ENCODE measurements at places on chromosomes 5 and 9. TPM values are rescaled to one million over a fixed set of nuclear protein-coding genes. Genes with fewer than 3 reads are reported as not detected.

Gene TCF7
- 4.6 TPM for total RNA-seq

DNA sequence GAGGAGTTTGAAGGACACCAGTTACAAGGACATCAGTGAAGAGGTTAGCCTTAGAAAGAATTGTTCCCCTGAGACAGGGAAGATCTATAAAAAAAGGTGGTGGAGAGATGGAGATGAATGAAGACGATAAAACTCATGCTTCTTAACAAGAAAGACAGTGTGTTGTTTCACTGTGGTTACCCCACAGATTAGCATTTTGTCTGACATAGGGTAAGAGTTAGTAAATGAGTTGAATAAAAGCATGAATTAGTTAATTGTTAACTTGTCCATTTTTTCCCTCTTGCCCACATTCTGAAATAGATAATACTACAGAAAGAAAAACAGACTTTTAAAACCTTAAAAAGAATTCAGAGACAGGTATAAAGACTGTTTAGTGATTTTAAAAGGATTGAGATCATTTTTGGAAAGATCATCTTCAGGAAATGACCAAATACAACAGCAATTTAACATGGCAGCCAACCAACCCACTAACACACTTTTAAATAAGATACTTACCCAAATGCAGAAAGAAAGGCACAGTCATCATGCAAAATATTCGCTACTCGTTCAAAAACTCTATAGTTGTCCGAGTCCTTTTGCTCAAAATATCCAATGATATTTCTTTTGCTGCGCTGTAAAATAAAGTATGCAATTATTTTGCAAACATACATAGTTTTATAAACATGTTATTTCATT is 78.5 kb downstream of the ERP44 start:
- ATAC-seq, result no peak

DNA sequence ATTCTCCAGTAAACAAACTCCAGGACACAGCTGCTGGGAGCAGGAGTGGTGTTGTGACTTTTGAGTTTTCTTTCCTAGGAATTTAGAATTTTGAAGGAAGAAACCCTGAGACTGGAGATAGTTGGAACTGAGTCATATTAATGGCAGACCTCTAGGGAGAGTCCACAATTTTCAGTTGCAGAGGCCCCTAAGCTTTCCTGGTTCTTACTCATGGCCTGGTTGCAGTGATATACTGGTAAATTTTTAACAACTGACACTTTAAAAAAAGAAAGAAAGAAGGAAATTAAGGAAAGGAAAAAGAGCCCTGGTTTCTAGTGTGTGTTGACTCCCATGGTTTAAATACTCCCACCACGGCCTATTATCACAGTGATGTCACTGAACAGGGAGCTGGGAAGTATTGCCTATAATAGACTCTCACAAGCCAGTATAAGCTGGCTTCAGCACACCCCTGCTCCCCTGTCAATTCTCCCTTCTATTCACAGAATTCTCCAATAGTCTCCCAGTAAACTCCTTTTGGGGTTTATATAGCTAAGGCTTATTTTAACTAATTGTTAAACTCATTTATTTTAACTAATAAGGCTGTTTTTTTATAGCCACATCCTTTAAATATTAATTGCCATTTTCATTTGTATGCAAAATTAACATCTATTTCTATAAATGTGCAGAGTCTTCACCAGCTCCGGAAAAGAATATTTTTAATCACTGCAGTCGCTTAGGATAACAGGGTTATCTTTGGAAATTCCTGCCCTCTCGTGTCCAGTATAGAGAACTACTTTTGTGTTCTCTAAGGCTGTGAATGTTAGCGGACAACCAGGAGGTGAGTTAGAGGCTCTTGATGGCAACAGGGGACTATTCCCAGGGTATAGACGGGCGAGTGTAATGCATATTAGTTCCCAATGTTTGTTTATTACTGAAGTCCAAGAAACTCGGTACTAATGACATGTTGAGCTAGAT is 59.7 kb downstream of the GGTA1 start:
- no peak for ATAC-seq

Gene RIOK2
- 14.7 TPM for total RNA-seq

Gene PLPPR1
- 0.32 TPM for total RNA-seq

DNA sequence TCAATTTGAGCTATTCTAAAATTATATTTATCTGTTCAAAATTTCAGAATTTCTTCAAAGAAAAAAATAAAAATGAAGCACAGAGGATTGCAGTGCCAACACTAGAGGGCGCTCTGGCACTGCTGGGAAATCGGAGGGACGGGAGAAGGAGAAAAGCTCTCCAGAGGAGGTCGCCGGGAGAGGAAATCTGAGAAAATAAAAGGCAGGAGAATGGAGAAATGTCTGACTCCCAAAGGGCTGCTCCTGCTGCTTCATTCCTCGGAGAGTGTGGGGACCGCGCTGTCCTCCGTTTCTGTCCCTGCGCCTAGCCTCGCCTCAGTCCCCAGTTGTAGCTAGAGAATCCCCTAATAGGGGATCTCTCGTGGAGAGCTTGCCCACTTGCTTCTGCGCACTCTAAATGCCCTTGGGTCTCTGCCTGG is 40.0 kb upstream of the ARSB start:
- ATAC-seq, result no peak

DNA sequence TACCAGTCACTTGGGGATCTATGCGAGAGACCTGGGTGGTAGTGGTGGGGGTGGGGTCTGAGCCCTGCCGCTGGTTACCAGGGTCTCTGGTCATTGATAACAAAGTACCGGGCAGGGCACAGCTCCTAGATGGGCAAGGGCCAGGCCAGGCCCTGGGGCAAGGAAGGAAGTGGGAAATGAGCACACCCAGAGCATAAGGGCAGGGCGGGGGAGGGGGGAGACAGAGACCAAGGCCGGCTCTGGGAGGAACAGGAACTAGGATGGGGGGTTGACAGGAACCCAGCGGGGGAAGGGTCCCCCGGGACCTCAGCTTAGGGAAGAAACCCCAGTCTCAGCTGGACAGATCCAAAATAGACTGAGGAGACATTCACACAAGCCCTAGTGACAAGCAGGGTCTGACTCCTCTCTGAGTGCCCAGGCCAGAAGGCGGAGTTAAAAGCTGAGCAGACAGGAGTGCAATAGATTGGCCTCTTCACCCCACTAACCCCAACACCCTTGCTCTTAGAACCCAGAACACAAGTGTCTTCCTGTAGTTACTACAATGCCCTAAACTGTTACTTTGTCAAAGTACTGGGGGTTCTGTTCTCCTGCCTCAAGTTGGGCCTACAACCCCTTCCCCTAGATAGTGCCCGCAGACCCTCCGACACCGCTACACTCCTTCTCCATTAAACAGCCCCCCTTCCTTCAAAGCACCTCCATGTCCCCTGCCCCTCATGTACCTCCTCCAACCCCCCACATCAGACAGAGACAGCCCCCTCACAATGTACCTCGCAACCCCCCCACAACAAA is 628 bp downstream of the ATOSB start:
- ATAC-seq, result no peak

Gene TAS2R1
- total RNA-seq, result not detected

Gene EQTN
- not detected for total RNA-seq

DNA sequence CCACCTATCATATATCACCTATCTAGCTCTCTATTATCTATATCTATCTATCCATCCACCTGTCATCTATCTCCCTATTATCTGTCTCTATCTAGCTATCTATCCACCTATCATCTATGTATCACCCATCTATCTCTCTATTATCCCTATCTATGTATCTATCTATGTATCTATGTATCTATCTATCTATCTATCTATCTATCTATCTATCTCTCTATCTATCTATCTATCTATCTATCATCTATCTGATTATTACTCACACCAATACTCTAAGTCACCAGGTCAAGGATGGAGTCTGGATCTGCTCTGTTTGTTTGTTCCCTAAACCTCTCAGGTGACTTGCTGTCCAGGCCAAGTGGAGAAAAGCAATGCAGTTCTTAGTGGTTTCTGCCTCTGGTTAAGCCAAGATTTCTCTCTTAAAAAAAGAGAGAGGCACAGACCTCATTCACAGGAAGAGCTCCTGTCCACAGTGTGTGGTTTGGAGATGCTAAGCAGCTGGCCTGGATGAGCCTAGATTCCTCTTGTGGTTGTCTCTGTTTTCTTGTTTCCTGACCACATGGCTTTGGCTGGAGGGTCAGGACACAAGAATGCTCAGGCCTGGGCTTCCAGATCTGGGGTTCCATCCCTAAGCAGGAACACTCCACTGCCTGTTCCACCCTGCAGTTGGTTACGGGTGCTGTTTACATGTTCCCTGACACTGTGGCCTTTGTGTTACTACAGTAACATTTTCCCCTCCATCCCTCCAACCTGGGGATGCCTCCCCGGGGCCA is 133.4 kb downstream of the PHF2 start:
- ATAC-seq, result no peak

- ATAC-seq, result peak; percentile 52
Measured at GRCh38 chr5:132753135-132753987, 6.1 kb downstream of the CCNI2 start.

- ATAC-seq, result no peak
Measured at GRCh38 chr5:180259260-180259611, 32.6 kb downstream of the MAPK9 start.

Gene SLC34A1
- 0.60 TPM for total RNA-seq

DNA sequence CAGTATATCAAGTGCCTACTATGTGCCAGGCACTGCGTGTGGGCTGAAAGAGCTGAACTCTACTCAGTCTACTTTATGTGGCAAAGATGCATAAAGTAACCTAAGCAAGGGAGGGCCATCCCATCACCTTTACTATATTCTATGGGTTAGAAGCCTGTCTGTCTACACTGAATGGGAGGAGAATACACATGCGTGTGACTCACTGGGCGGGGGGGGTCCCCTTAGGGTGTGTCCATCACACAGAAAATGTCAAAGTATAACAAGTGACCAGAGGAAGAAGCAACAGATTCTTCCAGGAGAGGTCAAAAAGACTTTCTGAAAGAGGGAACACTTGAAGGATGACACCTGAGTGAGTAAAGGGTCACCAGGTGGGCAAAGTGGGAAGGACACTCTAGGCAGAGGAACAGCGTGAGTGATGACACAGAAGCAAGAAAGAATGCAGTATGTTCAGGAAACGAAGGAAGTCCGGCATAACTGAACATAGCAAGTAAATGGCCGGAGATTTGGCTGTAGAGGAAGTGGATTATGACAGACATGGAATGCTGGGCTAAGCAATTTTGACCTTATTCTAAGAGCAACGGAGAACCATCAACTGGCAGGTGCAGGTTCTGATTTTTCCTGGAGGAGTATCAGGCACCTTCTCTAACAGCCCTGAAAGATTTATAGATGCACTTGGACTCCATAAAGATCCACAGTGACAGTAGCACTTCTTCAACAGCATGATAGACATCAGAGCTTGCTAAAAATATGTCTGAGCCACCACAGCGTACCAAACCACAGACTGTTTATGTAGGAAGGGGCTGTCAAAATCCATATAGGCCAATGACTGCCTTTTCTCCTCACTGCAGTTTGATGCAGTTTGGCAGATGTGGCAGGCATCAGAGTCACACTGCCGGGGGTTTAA is 8.0 kb upstream of the WHRN start:
- ATAC-seq, result peak; percentile 52

Gene LCN15
- total RNA-seq, result not detected

Gene PDE6A
- 0.48 TPM for total RNA-seq

DNA sequence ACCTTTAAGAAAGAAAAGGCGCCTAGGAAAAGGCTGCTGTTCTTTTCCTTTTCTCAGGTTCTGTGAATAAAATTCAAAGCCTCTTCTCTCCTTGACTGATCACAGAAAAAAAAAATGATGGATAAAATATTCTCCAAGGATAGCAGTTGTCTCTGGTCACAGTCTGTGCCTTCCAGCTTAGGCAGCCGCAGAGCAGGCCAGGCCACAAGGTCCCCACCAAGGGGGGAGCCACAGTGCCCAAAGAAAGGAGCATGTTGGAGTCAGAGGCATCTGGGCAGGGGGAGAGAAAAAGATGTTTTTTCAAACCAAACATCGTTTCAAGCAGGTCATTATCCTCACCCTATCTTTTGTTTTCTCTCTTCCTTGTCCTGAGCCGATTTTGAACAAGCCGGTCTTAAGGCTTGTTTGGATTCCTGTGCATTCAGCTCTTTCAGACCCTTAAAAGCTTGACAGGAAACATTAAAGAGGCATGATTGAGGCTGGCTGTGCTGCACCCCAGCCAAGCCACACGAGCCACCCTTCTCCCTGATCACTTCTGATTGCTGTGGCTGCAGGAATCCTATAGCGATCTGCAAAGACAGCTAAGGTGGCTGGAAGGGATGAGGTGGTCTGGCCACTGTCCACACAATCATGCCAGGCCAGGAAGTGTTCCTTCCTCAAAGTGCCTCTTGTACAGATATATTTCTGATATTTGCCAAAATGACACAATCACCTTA is 284.6 kb upstream of the TLE4 start:
- ATAC-seq, result no peak

Gene AGXT2
- total RNA-seq, result not detected

DNA sequence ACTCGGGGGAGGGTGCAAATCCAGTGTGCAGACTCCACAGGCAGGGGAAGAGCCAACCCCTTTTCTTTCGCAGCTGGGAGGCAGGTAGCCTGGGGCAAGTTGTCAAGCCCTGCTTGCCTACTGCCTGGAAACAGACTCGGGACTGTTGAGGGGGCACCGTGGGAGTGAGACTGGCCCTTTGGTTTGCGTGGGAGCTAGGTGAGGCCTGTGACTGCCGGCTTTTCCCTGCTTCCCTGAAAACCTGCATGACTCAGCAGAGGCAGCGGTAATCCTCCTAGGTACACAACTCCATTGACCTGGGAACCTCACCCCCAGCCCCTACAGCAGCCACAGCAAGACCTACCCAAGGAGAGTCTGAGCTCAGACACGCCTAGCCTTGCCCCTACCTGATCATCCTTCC is 509.5 kb downstream of the DTWD2 start:
- no peak for ATAC-seq

GRCh38 chr9:95202076-95202681 is 115.3 kb downstream of the FANCC start:
- peak; percentile 38 for ATAC-seq

Data from esophagus mucosa (tissue), 1 donor.